Activated B cell treated with CpG ODN at 0.5 μM for 24 hours (primary cell): ENCODE measurements at places on chromosomes 12 and 14.

- DNase-seq: no peak
Observed at GRCh38 chr14:64758691-64759554, 54.7 kb downstream of the PLEKHG3 start.

DNA sequence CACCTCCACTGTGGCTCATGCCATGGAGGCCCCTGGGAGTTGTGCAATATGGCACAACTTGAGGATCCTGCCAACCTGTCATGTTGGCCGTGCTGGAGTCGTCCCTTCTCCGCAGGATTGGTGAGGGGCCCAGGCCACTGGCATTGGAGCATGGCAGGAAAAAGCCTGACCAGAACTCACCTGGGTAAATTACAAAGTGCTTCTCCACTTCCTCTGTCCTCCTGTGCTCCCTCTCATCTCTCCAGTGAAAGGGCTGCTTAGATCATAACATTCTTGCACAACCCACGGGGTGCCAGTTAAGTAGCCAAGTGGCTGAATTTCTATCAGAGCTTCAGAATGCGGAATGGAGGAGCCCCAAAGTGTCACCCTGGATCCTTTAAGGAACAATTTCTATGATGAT lies 381.0 kb downstream of the DPF3 start:
- DNase-seq: no peak

GRCh38 chr12:120363274-120363855 lies 5.6 kb downstream of the MSI1 start:
- DNase-seq: no peak

DNA sequence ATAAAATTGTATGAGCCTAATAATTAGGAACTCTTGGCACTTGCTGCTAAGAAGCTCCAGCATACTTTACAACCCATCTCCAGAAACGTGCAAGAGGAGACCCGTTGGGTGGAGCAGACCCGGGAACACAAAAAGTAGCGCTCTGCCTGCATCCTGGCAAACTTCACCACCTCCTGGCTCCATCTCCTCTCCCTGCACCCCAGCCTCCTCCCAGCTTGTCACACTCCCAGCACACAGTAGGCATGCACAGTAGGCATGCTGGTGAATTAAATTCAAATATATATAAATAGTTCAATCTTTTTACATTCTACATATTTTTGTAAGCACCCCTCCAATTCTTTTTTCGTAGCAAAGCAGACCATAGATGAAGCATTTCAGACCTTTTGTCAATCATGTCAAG lies 1.2 kb downstream of the VSIG10 start:
- no peak for DNase-seq
